ENCODE measurements at places on chromosomes 1 and 21.
A peak's percentile ranks its signal among the peaks of the same experiment; 100 is the strongest.

DNA sequence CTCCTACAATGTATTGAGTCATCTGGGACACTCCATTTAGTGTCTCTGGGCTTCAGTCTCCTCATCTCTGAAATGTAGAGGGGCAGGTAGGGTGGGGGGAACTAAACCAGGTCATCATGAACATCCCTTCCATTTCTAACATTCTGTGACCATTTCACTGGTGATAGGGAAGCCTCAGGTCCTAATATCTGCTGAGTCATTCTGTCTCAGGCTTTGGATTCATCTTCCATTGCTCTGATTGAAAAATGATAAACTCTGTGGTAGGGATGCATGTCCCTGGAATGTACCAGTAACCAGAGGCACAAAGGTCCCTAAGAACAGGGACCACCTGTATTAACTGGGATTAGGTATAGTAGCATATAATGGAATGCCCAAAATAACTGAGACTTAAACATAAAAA is 36.2 kb upstream of the LRRC52 start:
- DNase-seq = no peak

- DNase-seq = peak; percentile 24
These were observed 89.0 kb downstream of the URB2 start for GRCh38 chr1:229714964-229715603.

GRCh38 chr1:185916861-185917260 is 182.7 kb downstream of the HMCN1 start:
- no peak for DNase-seq

- peak; percentile 7 for DNase-seq
These were observed 73.5 kb downstream of the SGIP1 start for GRCh38 chr1:66607458-66607857.

- DNase-seq = no peak
These were observed 243.7 kb downstream of the PBX1 start for GRCh38 chr1:164802529-164803282.

- no peak for DNase-seq
These were observed 88.4 kb downstream of the ADARB1 start for GRCh38 chr21:45162809-45163208.

DNA sequence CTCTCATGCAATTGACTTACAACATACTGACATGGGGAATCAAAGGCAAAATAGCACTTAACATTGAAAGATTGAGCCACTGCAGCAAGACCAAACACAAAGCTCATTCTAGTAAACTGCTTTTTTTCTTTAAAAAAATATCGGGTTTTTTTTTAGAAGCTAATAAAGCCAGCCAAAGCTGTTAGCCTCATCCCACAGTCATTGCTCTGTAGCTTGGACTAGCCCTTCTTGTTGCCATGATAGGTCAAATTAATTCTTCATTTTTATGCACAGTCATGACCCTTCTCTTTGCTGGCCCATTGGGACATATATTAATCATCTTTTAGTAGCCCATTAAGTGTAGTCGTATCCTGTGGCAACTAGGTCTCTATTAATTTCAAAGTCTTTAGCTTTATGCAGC is 231.3 kb downstream of the ADGRL2 start:
- no peak for DNase-seq

DNA sequence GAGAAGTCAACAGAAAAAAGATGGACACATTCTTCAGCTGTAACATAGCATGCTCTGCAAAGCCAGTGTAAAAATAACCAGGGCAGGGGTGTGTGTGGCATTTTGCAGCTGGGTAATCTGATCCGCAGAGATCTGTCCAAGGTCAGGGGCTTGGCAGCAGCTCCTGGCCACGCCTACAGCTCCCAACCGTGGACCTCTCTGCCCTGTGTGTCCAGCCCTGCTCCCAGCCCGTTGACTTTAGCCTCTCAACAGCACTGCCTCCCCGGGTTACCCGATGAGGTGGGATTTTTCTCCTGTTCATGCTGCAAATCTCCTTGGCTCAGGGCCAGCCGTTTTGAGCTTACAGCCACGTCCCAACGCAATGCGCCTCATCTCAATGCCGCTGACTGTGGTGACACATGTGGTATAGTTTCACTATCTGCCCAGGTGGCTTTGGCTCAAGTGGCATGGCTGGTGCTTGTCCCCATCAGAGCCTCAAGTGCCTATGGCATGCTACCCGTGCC is 68.1 kb downstream of the VWA5B1 start:
- peak; percentile 49 for DNase-seq

GRCh38 chr1:16981269-16981849 is 939 bp upstream of the MFAP2 start:
- no peak for DNase-seq

- no peak for DNase-seq
These were observed 5.3 kb downstream of the UTS2 start for GRCh38 chr1:7847599-7847998.

DNA sequence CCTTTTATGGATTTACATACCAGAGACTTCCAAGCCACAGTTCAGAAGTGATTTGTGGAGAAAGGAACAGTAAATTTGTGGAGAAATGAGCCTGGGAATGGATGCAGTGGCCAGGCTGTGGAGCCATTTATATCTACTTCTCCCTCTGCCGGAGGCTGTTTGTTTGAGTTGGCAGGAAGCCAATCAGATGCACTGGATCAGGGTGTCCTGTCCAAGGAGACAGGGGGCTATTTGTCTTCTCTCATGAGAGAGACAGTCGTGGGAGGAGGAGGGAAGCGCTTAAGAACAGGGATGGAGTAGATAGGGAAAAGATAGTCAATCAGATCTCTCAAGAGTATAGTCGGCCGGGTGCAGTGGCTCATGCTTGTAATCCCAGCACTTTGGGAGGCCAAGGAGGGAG is 2.8 kb upstream of the HAPLN2 start:
- peak; percentile 90 for DNase-seq

- DNase-seq = no peak
These were observed 29.1 kb upstream of the IVNS1ABP start for GRCh38 chr1:185345913-185346720.

DNA sequence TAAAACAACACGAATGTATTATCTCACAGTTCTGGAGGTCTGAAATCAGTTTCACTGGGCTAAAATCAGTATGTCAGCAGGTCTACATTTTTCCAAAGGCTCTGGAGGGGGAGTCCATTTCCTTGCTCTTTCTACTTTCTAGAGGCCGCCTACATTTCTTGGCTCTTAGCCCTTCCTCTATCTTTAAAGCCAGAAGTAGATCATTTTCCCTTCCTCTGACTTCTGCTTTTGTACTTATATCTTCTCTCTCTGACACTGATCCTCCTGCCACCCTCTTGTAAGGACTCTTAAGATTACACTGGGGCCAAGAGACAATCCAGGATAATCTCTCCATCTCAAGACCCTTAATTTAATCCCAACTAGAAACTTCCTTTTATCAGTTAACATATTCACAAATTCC is 41.4 kb downstream of the MSH4 start:
- DNase-seq = no peak

DNA sequence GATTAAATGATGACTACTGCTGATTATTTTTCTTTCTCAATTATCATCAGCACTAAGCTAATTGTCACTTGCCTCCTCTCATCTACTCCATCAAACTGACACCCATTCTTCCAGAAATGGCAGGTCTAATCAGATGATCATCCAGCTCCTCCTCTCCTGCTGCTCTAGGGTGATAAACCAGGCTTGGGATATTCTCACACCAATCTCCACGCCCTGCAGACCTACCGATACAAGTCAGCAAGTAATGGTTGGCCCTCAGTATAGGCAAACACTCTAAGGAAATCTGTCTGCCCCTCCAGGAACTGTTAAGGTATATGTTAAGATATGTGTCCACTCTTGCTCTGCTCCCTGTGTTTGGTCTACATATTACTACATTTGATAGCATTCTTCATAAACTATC is 36.3 kb upstream of the C1orf21 start:
- peak; percentile 46 for DNase-seq

GRCh38 chr21:16115461-16115860 is 385.7 kb downstream of the USP25 start:
- DNase-seq = no peak

DNA sequence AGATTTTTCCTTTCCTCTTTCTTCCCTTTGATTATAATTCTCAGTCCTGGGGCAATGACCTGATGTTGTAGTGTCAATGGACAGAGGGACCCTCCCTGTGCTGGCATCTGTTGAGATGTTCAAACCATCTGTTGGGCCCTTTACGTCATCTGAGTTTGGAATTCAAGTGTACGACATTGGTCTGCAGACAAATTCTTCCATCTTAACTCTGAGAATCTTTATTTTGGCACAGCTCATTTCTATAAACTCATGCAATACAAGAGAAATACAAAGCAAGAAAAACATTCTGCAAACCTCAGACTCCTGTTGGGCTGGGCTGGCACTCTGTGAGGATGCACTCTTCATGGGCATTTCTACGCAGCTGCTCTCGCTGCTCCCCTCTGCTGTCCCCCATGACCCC is 54.2 kb downstream of the IFI44 start:
- no peak for DNase-seq

- DNase-seq = no peak
These were observed 143.0 kb downstream of the DNM3 start for GRCh38 chr1:171984262-171984661.

GRCh38 chr1:167716000-167716271 is 5.8 kb upstream of the MPZL1 start:
- DNase-seq = peak; percentile 52

- no peak for DNase-seq
These were observed 25.6 kb upstream of the CTH start for GRCh38 chr1:70385477-70385876.

GRCh38 chr1:9126511-9126910 is 2.4 kb downstream of the GPR157 start:
- no peak for DNase-seq

GRCh38 chr1:209486861-209487593 is 96.5 kb upstream of the CAMK1G start:
- peak; percentile 14 for DNase-seq

GRCh38 chr1:44415013-44415412 is 10.0 kb downstream of the RNF220 start:
- DNase-seq = no peak

DNA sequence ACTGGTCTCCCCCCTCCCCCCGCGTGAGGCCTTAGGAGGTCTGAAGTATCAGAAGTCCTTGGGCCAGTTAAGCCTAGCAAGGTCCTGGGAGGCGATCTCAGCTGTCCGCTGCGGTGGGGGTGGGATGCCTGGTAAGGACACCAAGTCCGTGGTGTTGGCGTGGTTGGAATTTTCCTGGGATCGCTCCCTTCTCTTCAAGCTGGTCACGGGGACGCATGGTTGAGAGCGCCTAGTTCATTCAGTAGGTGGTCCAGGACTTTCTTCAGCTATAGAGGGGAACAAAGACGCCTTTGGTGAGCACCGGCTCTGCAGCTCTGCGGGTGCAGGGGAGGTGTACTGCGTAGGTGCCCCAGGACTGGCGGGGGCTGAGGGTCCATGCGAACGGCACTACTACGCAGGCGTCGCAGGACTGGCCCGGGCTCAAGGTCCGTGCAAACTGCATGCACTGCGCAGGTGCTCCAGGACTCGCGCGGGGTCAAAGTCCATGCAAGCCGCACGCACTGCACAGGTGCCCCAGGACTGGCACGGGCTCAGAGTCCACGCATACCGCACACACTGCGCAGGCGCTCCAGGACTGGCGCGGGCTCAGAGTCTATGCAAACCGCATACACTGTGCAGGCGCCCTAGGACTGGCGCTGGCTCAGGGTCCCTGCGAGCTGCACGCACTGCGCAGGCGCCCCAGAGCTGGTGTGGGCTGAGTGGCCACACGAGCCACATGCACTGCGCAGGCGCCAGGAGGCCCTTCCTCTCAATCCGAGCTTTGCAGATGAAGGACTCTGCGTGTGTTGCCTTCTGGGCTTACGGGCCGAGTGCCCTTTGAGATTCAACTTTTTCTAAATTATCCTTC is 36.6 kb upstream of the HMGN1 start:
- peak; percentile 92 for DNase-seq

DNA sequence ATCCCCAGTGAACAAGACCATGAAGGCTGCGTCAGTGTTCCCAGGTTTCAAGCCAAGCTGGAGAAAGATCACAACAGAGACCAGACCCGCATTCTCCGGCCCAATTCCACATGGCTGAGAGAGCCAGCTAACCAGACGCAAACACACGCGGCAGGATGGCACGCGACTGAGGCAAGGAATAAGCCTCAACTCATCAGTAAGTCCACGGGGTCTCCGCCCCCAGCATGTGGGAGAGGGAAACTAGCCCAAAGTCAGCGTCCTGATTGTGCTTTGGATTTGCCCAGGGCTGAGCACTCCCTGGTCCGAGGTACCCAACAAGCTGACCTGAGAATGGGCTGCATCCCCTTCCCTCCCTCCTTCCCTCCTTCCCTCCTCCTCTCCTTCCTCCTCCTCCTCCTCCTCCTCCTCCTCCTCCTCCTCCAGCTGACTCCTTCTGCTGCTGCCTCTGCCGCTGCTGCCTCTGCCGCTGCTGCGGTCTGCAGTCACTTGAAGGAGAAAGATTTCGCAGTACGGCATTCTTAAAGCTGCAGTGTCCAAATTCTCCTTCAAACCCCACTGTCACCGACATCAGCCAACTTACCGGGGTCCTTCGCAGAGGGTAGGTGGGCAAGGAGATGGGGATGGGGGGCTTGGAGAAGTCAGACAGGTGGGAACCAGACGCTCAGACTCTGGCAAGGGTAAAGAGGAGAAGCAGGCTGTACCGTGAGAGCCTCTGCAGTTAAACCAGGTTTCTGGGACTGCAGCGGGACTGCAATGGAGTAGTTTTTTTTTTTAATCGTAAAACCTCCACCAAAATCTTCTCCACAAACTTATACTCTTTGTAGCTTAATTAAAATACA is 33.0 kb upstream of the H6PD start:
- peak; percentile 16 for DNase-seq

DNA sequence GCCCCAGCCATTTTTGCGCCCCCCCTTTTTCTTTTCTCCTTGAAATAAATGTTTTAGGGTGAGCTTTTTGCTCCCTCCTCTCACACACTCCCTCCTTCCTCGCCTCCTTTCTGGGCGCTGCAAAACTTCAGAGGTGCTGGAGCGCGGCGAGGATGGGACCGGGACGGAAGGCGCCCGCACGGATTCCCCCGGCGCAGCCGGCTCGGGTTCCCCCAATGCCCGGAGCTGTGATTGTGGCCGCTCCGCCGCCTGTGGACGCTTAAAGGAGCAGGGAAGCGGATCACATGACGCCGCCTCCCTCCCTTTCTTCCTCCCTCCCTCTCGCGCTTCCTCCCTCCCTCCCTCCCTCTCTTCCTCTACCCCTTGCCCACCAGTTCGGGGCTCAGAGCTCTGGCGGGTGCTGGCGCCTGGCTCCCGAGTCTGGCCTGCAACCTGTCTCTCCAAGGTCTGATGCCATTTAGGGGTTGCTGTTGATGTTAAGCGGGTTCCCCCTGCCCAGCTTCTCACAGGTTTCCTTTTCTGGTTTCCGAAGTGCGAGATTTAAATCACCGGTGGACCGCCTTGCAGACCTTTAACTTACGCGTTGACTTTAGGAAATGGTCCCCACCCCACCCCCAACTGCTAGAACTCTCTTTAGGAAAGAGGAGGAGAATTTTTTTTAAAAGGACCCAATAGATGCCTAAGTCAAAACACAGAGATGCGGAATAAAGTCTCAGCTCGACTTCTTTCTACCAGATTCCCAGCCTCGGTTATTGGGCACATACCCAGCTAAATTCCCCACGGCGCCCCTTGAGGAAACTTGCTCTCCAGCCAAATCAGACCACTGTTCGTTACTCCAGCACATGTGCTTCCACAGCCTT is at the start of gene WLS:
WLS (minus strand) TSS at position 235 of the 860 bp plus-strand sequence; CDS start at position 11, 224 bp downstream.
- DNase-seq = peak; percentile 77
